Anterior cingulate cortex (tissue), 58 donors: ENCODE measurements at places on chromosomes 4 and X.

GRCh38 chr4:98996056-98996764 lies 689 bp downstream of the METAP1 start:
- DNase-seq = no peak

DNA sequence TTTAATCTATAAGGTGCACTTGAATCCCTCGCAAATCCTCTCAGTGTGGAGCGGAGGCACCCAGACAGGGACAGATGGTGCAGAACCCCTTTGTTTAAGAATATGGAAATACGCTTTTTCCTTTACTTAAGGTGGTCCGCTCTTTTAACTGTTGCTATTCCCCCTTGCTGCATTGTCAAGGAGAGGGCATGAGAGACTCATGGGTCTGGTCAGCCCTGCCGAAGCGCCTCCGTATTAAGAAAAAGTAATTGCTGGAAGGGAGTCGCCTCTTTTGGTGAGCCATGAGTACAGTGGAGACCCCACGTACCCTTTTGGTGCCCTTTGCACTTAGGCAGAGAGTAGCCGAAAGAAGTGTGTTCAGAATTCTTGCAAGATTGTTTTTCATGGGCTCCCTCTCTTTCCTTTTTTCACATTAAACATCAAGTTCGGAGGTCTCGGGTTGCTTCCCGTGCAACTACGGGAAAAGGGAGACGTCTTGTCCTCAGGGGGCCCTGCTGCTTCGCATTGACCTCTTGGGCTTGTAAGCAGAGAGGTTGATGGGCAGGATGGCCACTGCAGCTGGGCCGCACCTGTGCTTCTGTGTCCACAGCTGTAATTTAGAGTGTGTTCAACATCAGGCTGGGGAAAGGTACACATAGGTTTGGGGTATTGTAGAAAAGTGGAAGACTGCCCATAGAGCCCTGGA lies 109.6 kb downstream of the SPRY1 start:
- DNase-seq = no peak

GRCh38 chrX:13090339-13091110 lies 46.1 kb upstream of the FAM9C start:
- no peak for DNase-seq

DNA sequence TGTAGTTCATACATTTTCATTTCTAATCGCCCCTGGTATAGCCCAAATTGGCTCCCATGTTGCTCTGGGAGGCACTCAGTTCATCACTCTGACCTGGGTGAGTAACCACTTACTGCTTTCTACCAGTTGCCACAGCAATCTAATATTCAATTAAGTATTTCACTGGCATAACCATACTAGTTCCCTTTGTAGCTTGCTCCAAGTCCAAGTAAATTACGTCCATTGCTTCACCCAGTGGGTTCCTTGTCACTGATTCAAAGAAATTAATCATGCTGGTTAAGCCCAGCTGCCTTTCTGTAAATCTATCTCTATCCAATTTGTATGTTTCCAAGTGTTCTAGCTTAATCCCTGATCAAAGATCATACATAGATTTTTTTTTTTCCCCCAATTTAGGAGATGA lies 92.0 kb upstream of the CBR4 start:
- no peak for DNase-seq

DNA sequence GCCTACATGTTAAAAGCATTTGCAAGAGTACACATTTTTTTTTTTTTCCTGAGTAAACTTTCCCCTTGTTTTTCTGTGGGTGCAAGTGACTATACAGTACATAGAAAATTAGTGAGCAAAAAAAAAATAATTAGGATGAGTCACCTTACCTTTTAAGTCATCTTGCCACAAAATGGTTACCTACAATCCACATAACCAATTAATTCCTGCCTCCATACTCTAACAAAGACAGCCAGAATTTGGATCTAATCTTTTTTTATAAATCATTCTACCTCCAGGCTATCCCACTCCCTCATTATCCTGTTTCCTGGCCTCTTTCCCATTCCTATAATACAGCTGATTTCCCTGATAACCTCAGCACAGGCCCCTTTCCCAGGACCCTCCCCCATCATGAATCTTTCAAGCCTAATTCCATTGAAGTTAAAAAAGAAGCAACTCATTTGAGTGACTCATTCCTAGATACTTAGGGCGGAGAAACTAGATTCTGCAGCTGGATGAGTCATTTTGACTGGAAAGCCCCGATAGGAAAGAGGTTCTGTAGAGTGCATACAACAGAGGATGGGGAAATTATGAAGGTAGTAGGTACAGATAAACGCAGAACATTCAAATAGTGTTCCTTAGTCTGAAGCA lies 128.2 kb downstream of the C4orf51 start:
- DNase-seq = no peak

- no peak for DNase-seq
Measured at GRCh38 chr4:115219862-115220261, 106.4 kb upstream of the NDST4 start.

- no peak for DNase-seq
Measured at GRCh38 chrX:153766871-153767673, 3.0 kb downstream of the PLXNB3 start.

GRCh38 chr4:112403101-112403945 lies 106.2 kb downstream of the ALPK1 start:
- DNase-seq = no peak

- no peak for DNase-seq
Measured at GRCh38 chrX:10608099-10608498, 12.3 kb downstream of the MID1 start.

- no peak for DNase-seq
Measured at GRCh38 chrX:68499543-68500504, 973 bp downstream of the YIPF6 start.

DNA sequence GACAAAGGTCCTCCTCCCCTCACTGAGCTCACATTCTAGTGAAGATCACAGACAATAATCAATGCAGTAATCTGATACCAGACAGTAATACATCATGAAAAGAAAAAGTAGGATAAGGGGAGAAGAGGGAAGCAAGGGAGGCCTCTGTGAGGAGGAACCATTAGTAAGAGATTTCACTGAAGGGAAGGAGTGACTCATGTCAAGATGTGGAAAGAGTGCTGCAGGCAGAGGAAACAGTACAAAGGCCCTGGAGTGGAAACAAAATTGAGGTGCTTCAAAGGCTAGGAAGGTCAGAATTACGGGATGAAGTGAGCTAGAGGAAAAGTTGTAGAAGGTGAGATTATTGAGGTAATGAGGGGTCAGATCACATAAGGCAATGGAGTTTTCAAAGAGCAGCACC lies 38.1 kb downstream of the LAMTOR3 start:
- no peak for DNase-seq

DNA sequence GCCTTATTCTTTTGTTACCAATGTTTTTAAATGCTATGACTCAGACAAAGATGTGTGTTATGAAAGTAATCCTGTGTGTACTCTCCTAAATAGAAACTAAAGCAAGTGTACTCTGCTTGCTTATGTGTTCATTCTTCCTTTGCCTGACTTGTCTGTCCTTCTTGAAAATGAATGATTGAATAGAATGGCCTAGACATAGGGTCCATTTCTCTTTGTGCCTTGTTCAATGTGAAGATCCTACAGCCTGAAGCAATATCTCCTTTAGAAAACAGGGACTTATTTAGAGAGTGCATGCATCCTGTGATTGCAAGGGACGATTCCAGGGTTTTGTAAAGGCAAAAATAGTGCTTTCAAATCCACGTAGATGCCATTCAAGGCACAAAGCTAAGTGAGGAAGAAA lies 343.6 kb upstream of the TACR3 start:
- no peak for DNase-seq

DNA sequence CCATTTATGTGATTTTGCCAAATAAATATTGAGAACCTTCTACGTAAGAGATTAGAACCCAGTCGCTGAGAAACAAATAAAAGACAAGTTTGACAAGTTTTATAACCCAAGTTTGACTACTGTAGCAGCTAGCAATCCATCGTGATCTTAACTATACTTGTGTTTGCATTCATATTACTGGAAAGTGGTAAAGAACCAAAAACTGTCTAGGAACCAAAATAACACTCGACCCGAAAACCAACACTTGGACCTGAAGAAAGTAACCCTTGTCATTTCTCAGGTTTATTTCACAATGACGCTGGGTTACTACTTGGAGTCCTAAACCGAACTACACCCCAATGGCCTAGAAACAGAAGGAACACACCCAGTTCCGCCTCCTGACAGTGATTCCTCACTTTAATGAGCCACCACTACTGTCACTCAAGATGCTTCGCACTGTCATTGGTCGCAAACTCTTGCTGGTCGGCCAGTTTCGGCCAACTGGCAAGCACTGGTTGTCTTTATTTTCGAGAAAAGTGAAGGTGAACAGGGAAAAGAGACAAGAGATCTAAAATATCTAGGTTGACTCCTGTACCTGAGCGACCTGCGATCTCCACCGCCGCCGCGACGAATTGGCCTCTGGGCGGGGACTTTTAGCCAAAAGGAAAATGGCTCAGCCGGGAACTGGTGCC lies 496 bp downstream of the FBXO8 start:
- DNase-seq = peak; percentile 60

DNA sequence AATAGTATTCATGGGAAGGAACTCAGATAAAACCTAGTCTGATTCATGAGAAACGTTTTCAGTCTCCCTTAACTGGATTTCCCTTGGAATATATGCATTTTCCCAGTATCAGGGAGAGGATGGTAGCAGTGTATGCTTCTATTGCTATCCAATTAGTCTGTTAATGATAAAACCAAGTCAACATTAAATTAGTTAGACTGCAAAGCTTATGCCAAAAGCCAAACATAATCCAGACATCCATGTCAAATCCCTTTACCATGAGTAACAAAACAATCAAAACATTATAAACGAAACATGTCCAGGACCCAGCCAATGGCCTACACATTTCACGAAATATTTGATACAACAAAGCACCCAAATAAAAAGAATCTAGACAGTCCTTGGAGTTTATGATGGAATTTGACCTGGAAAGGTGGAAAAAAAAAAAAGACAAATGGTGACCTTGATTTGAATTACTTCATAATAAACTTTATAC lies 34.5 kb upstream of the VEGFD start:
- DNase-seq = no peak

- DNase-seq = no peak
Measured at GRCh38 chr4:42480717-42481116, 83.4 kb downstream of the SHISA3 start.

GRCh38 chr4:182297659-182298058 lies 54.5 kb downstream of the TENM3 start:
- DNase-seq = no peak

GRCh38 chr4:119647558-119647957 lies 19.0 kb upstream of the PDE5A start:
- DNase-seq = no peak

DNA sequence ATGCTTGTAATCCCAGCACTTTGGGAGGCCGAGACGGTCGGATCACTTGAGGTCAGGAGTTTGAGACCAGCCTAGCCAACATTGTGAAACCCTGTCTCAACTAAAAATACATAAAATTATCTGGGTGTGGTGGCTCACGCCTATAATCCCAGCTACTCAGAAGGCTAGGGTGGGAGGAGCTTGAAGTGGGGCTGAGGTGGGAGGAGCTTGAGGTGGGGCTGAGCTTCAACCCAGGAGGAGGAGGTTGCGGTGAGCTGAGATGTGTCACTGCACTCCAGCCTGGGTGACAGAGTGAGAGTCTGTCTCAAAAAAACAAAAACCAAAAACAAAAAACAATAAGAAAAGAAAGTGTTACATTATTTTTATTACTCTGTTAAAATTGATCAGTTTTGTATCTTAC lies 1164.4 kb upstream of the IGFBP7 start:
- no peak for DNase-seq

DNA sequence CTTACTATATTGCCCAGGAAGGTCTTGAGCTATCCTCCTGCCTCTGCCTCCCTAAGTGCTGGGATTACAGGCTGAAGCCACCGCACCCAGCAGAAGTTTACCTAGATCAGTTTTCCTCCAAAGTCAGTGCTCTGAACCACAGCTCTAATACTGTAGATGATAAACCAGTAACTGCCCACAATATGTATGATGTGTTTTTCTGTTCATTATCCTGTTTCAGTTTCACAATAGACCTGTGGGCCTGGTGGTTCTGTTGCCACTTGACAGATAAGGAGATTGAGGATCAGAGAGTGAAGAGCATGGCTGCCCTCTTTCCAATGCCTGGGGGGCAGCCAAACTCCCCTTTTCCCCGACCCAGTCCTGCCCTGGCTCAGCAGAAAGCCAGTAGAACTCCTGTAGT lies 87.0 kb downstream of the EFNB1 start:
- no peak for DNase-seq
